ENCODE measurements at places on chromosomes 7 and 10.

DNA sequence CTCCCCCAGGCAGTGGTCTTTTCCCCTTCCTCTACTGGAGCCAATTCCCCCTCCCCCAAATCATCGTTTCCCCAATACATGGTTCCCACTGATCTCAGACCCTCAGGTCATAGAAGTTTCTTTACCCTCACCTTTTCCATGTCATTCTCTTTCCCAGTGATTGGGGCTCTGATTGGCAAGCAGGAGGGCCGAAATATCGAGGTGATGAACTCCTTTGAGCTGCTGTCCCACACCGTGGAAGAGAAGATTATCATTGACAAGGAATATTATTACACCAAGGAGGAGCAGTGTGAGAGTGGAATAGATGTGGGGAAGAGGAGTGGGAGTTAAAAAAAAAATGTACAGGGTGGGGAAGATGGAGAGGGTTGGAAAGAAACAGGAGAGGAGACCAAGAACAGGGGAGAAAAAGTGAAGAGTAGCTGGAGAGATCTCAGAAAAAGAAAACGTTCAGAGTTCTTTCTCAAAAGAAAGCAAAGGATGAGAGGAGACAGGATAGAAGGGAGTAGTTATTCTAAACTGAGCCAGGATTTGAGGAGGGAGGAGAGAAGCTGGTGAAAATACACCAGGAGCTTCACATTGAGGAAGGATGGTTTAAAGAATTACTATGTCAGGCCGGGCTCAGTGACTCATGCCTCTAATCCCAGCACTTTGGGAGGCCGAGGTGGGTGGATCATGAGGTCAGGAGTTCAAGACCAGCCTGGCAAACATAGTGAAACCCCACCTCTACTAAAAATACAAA, 858 bp downstream of the COPS6 start:
- peak; percentile 35 for DNase-seq

DNA sequence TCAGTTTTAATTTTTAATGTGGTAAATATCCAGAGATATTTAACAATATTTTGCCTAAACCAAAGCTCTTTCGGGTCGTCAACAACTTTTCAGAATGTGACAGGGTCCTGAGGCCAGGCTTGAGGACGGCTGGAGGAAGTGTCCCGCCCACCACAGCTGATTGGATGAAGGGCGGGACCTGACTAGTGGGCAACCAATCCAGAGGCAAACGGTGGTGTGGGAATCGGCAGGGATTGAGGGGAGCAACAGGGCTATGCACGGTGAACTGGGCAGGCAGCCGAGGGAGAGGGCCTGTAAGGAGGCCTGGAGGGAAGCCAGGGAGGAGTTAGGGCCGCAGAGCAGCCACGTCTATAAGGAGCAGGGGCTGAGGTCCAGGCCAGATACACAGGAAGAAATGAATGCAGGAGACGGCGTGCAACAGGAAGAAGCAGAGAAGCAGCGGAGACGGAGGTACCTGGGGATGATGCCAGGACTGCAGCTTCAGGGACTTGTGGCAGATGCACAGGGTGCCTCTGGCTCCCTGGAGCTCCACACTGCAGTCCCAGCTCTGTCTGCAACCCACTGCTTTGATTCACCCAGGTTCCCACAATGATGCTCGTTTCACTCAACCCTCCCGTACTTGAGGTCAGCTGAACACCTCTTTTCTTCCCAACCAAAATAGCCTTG, 46.1 kb upstream of the ZMIZ1 start:
- DNase-seq = peak; percentile 39

GRCh38 chr7:101173752-101174244, 6.3 kb downstream of the NAT16 start:
- DNase-seq = peak; percentile 80

- no peak for DNase-seq
Measured at GRCh38 chr10:128044961-128045832, 81.0 kb downstream of the MKI67 start.

DNA sequence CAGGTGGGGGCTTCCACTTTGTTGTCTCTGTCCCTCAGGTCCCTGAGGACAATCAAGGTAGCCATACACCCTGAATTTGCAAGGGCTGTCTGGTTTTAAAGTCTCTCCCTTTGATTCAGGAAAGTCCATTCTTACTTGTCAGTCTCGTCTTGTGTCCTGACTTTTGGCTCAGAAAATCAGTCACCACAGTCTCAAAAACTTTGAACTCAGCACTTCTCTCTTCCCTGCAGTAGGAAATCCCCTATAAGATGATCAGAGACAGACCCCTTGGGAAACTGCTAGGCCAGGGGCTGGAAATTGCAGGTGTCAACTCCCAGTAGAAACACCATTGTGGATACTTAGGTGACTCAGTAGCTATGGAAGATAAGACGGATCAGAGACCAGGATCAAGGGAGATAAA, 73.1 kb downstream of the CDC123 start:
- DNase-seq = no peak

GRCh38 chr7:24574386-24574785, 1.1 kb downstream of the PALS2 start:
- DNase-seq = no peak

GRCh38 chr7:11767148-11767547, 64.8 kb downstream of the THSD7A start:
- no peak for DNase-seq

- DNase-seq = no peak
Measured at GRCh38 chr10:106158241-106158640, 1006.3 kb downstream of the SORCS1 start.

DNA sequence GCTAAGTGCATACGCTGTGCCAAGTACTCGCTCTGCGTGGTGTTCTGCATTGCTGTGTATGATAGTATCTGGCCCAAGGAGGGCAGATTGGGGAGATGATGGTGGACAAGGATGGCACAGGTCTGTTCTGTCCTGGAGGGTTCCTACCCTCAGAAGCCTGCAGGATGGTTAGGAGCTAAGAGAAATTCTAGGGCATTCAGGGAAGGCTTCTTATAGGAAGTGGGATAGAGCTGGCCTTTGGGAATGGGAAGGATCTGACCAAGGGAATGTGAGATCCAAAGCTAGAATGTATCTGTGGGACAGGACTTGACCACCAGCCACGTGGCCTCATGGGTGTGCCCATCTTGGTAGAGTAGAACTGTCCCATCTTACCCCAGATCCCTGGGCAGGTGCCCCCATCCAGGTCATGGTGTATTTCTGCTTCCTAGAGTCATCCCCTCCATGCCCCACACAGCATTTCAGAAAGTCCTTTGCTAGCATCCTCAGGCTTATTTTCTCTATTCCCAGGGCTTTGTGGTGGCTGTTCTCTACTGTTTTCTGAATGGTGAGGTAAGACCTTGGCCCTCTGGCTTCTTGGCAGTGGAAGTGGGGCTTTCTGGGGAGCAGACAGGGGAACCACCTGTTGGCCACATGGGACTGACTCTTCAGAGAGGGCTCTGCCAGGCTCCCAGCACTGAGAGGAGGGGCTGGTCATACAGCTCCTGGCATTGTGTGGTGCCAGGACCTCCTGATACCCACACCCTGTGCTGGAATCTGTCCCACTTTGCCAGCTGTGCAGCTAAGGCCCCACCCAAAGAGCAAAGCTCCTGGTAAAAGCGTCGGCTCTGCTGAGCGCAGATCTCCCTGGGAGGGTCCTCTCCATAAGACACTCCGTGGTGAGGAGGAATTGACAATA, 52.5 kb downstream of the ADCYAP1R1 start:
- no peak for DNase-seq

DNA sequence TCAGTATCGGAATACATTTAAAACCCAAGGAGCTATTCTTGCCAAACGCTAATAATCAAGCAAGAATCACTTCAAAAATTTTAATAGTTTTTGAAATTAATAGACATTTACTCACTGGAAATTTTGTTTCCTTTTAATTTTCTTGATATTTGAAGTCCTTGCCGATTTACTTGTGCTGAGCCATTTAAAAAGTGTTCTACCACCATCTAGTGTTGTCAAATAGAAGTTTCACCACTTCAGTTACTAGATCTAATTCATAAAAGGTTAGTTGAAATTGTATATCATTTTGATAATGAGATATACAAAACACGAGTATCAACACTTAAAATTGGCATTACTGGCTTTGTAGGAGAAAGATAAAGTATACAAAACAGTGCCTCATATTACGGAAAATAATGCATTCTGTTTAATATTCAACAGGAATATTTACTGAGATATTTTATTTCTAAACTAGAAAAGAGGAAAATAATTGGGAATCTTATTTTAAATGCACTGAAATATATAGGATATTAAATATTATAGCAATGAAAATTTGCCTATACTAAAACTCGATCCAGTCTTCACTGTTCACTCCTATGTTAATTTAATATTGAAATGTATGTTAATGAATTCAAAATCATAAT, 664.8 kb upstream of the SEMA3D start:
- DNase-seq = peak; percentile 29

GRCh38 chr7:47771990-47772360, 176.3 kb downstream of the PKD1L1 start:
- DNase-seq = no peak

GRCh38 chr7:107037717-107038603, 6.5 kb upstream of the PRKAR2B start:
- no peak for DNase-seq

DNA sequence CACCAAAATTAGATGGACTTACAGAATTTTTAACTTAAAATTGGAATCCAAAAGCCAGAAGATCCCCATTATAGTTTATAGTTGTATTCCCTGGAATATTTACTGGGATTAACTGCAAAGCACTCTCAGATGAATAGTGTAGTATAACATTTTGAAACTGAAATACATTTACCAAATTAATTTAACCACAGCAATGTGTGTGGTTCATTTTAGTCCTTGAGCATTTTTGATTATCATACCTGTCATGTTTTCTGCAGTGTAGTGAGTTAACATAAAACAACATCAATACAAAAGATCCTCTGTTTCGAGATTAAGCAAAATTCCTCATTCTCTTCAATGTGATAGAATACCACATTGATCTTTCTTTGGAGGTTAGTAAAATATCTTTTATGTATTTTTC, 3.7 kb downstream of the VIM start:
- no peak for DNase-seq

- DNase-seq = peak; percentile 86
Measured at GRCh38 chr10:94403380-94404213, 1.3 kb downstream of the TBC1D12 start.

GRCh38 chr10:88952647-88953111, at the start of gene ACTA2:
TSS of gene ACTA2 (minus strand) at chr10:88952773. CDS start at chr10:88948930, 3,843 bp downstream.
- DNase-seq = no peak

- no peak for DNase-seq
Measured at GRCh38 chr10:117537904-117538524, 4.5 kb upstream of the EMX2 start.

- no peak for DNase-seq
Measured at GRCh38 chr7:91800389-91800788, 80.1 kb downstream of the MTERF1 start.

DNA sequence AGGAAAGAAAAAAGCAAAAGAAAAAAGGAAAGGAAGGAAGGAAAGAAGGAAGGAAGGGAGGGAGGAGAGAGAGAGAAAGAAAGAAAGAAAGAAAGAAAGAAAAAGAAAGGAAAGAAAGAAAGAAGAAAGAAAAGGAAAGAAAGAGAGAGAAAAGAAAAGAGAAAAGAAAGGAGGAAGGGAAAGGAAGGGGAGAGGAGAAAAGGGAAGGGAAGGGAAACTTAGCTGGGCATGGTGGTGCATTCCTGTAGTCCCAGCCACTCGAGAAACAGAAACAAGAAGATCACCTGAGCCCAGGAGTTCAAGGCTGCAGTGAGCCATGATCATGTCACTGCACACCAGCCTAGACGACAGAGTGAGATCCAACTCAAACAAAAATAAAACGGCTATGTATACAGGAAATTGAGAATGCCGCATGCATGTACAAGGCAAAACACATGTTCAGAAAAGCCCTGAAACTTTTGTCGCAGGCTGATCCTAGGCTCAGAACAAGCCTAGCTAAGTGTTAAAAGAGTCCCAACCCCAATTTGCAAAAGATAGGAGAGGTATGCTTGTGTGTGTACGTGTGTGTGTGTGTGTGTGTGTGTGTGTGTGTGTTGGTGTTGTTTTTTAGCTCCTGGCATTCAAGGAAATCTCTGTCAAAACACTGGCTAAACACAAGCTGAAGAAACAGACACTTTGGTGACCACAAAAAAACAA, 6.6 kb upstream of the NPC1L1 start:
- no peak for DNase-seq

DNA sequence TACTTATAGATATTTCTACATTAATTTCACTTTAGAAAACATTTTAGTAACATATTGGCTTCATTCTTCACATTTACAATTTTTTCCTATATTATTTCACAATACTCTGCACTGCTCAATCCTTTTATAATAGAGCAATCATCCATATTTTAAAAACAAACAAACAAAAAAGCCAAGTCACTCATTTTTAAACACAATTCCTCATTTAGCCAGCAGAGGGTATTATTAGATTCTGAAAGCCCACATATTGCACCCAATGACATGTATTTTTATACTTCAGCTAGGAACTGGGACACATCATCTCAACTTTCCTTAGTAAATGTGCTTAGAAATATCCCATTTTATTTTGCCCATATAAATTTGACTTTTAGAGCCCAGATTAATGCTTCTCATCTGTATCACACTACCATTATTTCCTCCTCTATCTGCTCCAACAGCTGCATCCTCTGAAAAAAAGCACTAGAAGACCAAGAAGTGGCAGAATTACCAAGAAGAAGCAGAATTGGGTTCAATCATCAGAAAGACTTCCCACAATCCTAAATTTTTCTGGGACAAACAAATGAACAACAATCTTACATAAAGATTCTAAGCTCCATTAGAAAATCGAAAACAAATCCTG, 29.5 kb downstream of the CTNNA3 start:
- DNase-seq = peak; percentile 45

DNA sequence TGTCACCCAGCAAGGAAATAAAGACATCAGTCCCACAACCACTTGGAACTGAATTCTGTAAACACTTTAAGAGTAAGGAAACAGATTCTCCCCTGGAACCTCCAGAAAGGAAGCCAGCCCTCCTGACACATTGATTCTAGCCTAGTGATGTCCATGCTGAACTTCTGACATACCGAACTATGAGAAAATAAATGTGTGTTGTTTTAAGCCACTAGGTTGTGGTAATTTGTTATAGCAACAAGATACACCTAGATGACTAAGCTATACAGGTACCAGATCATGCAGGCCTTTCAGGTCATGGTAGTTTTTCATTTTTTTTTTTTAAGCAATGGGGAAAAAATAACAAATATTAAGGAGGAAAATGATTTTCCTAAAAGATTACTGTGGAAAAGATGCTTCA, 37.6 kb upstream of the LRRTM3 start:
- DNase-seq = no peak

DNA sequence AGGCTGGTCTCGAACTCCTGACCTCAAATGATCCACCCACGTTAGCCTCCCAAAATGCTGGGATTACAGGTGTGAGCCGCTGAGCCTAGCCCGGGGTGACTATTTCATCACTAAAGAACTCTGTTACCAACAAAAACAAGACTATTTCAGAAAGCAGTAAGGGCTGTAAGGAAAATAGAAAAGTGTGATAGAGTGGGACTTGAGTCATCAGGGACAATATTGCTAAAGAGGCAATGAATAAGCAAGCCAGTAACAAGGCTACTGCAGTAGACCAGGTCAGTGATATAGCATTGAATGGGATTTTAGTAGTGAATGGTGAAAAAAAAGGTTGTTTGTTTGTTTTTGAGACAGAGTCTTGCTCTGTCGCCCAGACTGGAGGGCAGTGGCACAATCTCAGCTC, 51.7 kb downstream of the SVOPL start:
- DNase-seq = no peak

Data from HT-29 (cell line).